Activated naive CD8-positive, alpha-beta T cell treated with anti-CD3 and anti-CD28 coated beads for 36 hours (primary cell): ENCODE measurements at places on chromosomes 5 and 9. TPM values are rescaled to one million over a fixed set of nuclear protein-coding genes. Genes with fewer than 3 reads are reported as not detected.

DNA sequence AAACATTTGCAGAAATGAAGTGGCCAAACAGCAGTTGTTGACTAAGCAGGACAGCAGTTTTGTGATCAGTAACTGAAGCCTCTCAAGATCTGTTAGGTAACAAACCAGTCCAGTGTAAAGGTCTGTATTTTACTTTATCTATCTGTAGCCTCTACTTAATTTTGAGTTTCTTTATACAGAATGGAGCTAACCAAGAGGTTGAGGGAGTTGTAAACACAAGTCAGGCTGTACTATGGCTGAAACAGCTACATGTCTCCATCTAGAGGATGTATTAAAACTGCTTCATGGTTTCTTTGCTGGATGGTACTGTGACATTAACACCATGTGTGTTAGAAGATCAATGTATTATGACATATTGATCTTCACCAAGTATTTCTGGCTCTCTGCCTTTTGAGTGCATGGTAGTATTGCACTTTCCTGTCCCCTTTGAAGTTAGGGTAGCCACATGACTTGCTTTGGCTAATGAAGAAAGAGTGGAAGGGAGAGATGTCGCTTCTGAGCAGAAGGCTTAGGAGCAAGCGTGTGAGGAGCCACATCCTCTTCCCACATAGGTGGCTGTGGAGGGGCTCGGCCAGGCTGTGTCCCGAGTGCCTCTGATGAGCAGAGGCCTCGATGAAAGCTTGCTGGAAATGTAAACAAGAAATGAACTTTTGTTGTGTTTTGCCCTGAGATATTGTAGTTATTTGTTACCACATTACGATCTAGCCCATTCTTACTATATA, 105.6 kb upstream of the PCA3 start:
- no peak for DNase-seq

Gene PCDHGA7
- total RNA-seq, result not detected

DNA sequence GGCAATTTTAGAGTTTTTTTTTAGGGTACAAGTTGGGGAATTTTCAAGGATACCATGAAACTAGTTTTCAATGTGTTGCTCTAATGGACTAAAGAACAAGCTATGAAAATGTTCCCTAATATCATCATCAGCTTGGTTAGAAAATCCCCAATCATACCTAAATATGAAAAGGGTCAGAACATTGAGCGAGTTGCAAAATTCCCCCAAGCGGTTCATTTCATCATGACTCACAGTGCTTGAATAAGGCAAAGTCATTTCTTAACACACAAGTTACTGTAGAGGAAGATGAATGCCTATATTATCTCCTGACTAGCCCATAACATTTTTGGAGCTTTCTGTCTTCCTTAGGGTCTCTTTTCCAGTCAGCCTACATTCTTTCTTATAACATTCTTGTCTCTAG, 62.7 kb downstream of the ST8SIA4 start:
- DNase-seq, result peak; percentile 28

DNA sequence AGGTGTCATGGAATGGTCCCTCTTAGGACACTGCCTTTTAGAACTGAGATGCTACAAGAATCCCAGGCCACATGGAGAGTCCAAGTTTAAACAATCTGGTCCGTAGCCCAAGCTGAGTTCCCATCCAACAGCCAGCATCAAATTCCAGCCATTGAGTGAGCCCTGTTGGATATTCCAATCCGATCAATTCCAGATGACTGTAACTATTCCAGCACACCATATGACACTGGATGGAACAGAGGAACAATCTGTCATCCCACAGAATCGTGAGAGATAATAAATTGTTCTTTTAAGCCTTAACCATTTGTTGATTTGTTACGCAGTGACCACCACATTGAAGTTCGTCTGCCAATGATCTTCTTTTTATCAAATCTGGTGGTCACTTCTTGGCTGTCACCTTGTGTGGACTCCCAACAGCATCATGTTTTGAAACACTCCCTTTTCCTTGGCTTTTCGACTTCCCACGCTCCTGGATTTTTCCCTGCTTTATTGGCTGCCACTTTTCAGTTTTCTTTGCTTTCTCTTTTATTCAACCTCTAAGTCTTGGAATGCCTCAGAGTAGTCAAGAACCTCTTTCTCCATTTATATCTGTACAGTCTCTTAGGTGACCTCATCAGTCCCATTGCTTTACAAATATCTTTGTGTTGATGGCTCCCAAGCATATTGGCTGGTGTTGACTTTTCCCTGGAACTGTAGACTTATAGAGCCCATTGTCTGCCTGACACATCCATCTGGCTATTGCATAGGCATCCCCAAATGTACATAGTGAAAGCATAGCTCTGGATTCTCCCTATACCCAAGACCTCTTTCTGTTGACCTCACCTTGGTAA, 46.1 kb downstream of the TNFSF15 start:
- DNase-seq, result no peak

Gene PCDHB6
- total RNA-seq, result not detected

- DNase-seq, result no peak
Measured at GRCh38 chr9:27532046-27532445, 2.4 kb upstream of the MOB3B start.

Gene SPATA6L
- 0.35 TPM for total RNA-seq

DNA sequence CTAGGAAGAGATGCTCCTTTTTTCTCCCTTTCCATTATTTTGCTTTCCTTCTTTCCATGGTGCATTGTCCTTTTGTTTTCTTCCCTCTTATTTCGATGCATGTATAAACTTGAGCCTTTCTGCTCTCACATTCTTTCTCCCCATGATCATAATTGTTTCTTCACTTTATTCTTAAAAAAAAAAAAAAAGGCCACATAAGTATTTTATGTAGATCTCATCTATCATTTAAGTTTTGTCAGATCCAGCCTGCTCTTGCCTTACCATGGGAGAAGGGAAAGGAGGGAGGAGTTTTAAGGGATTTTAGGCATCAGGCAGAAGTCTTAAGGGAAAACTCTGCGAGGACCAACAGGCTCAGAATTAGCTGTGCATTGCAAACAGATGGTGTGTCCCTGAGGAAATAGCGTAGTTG, 11.1 kb downstream of the TGFBR1 start:
- no peak for DNase-seq

- DNase-seq, result no peak
Measured at GRCh38 chr5:142913728-142914338, 143.7 kb downstream of the ARHGAP26 start.

Gene SIMC1
- total RNA-seq, result 23.5 TPM

Gene BARHL1
- not detected for total RNA-seq

DNA sequence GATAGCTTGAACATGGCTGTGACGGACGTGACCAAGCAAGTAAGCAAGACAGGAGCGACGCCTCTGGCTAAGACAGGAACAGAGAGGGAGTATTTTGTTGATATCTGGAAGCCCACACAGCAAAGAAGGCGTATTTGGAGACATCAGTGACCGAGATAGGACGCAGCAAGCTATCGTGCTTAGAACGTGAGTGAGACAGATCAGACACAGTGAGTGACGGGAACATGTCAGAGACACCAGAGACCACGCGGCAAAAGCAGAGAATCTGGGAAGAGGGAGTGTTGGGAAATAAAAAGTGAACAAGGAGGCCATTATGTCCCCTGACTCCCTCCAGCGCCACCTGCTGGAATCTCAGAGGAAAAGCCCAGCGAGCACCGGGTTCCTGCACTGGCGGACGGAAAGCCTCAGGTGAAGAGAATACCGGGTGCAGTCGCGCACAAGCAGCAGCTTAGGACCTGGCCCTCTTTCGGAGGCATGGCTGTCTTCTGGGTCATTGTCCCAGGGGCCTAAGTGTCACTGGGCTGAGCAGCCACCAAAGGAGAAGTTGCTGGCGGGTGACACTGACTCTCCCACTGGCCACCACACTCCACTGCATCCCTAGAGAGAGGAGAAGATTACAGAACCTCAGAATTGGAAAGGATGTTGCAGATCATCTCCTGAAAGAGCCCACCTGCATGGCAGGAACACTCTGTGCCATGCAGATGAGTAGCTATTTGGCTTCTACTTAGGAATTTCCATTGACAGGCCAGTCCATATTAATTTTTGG, 99.1 kb downstream of the FBXO38 start:
- peak; percentile 59 for DNase-seq
